ENCODE measurements at places on chromosomes 1 and 21.

DNA sequence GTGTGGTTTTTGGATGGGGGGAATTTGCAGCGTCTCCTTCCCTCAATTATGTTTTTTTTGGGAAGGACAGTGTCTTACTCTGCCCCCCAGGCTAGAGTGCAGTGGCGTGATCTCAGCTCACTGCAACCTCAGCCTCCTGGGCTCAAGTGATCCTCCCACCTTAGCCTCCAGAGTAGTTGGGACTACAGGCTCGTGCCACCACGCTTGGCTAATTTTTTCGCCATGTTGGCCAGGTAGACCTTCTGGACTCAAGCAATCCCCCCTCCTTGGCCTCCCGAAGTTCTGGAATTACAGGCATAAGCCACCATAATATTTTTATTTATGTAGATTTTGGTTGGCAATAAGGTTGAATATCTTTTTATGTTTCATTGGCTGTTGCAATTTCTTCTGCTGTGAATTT is 9.5 kb upstream of the PARP1 start:
- H3K27ac ChIP-seq = no peak overlapping the region
- H3K4me3 ChIP-seq = no peak overlapping the region
- peaks cover 46% of the 10 kb centered on the region for H3K27me3 ChIP-seq
- no peak for DNase-seq
- H3K36me3 ChIP-seq = no peaks in the 10 kb centered on the region

DNA sequence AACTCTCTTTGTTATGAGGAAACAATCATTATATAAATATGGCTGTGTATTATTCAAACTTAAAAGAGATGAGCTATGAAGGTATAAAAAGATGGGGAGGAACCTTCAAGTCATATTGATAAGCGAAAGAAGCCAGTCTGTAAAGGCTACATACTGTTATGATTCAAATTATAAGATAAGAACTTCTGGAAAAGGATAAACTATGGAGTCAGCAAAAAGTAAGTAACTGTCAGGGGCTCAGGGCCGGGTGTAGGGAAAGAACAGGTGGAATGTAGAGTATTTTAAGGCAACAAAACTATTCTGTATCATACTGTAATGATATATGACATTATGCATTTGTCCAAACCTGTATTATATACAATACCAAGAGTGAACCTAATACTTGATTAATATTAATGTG is 573.1 kb upstream of the ZRANB2 start:
- H3K27me3 ChIP-seq = no peaks in the 10 kb centered on the region
- H3K4me1 ChIP-seq = no peaks in the 10 kb centered on the region
- no peak for DNase-seq
- H3K36me3 ChIP-seq = no peaks in the 10 kb centered on the region
- H3K4me3 ChIP-seq = no peak overlapping the region

DNA sequence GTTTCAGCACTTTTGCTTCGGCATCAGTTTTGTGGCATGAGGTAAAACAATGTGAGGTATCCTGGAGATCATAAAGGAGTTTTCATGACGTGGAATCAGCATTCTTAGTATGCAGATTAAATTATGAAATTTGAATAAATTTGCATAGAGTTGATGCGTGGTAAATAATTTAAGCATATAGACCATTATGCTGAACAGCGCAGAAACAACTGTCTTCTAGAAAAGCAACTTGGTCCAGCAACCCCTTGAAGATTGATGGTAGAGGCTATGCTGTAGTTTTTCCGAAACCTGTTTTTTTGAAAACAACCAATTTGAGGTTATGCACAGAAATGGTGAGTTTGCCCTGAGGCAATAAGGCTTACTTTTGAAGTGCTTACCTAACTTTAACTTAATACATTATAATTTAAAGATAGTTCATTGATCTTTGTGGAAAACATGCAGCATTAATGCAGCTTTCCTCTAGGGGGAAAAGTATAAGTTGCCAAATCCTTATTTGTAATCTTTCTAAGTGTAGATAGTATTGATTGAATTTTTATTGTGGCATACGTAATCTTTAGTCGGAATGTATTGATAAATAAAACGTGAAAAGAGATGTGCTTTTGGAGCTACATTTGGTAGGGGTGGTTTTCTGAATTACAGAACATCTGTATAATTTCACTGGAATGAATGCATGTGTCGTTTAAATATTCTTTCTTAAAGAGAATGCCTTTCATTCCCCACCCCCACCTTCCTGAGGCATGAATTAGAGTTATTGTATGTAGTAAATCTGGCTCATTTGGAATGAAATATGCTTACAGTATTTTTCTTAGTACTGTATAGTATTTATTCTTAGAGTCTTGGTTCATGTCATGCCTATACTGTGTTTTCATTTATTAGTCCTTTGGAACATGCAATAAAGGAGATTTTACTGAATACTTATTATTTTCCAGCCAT is 3.8 kb downstream of the PRDM2 start:
- H3K4me1 ChIP-seq = peaks cover 65% of the 10 kb centered on the region
- no peak overlapping the region for H3K27ac ChIP-seq
- no peak overlapping the region for H3K4me3 ChIP-seq
- H3K36me3 ChIP-seq = peaks cover 22% of the 10 kb centered on the region

DNA sequence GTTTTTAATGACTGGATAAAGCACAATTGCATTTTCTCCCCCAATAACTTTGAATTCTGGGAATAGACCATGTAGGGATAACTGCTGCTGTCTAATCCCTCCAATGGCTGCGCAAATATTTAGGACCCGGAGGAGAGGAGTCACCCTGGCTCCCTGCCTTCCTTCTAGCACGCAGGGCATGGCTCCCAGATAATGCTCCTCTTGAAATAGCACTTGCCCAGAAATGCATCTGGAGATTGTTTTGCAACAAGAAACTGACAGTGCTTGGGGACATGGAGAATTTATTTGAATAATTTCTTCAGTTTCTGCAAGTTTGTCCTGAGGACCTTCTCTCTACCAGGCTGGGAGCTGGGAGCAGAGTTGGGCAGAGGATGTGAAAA is 83.5 kb downstream of the MAN1C1 start:
- peaks cover 45% of the 10 kb centered on the region for H3K36me3 ChIP-seq
- H3K27me3 ChIP-seq = peaks cover 19% of the 10 kb centered on the region
- no peak overlapping the region for H3K27ac ChIP-seq
- peaks cover 58% of the 10 kb centered on the region for H3K4me1 ChIP-seq
- no peak for DNase-seq
- no peak overlapping the region for H3K4me3 ChIP-seq

- no peaks in the 10 kb centered on the region for H3K4me1 ChIP-seq
- H3K27me3 ChIP-seq = peaks cover 12% of the 10 kb centered on the region
- DNase-seq = no peak
- H3K4me3 ChIP-seq = no peak overlapping the region
- H3K27ac ChIP-seq = no peak overlapping the region
Observed at GRCh38 chr1:47643306-47644211, 205.7 kb downstream of the FOXD2 start.

- H3K27me3 ChIP-seq = peaks cover 64% of the 10 kb centered on the region
- no peak overlapping the region for H3K4me3 ChIP-seq
- H3K4me1 ChIP-seq = no peaks in the 10 kb centered on the region
- DNase-seq = no peak
- H3K36me3 ChIP-seq = no peaks in the 10 kb centered on the region
Observed at GRCh38 chr1:203217668-203218067, 11.8 kb downstream of the CHIT1 start.

DNA sequence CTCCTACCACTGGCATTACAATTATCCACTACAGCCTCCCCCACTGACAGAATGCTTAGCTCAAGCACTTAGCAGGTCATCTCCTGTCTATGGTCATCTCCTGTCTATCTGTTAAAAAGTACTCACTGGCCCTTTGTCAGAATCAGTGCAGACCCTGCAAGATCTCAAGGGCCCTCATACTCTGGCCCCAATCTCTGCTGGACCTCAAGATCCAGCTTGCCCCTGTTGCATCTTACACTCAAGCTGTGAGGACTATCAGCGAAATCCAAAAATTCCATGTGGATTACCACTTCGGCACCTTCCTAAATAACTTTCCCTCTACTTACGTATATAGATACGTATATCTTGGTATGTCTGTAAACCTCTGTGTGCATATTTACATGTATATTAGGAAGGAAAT is 101.6 kb downstream of the VAV3 start:
- peaks cover 29% of the 10 kb centered on the region for H3K4me1 ChIP-seq
- DNase-seq = no peak
- H3K27me3 ChIP-seq = peaks cover 3% of the 10 kb centered on the region
- H3K4me3 ChIP-seq = no peak overlapping the region

DNA sequence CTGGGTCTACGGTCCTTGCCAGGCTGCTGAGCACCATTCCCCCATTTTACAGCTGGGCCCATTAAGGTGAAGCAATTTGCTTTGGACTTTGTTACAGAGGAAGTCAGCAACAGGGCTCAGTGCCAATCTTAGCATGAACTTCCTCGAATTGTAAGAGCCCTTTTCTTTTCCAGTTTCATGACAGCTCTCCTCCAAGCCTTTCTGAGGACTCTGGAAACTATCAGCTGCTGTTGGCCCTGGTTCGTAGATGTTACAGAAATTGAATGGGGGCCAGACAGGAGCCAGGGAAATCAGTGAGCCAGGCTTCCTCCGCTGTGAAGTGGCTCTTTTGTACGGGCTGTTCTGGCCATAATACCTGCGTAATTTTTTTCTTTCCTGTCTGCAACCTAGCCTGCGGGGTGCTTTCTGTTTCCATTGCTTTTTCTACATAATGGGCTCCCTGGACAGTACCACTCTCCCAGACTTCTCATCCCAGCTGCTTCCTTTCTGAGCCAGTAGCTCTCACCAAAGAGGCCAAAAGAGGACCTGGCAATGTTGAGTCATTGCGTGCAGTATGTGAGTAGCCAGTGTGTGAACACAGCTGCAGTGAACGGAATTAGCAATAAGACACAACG is 386.3 kb downstream of the DISC1 start:
- no peaks in the 10 kb centered on the region for H3K27me3 ChIP-seq
- H3K36me3 ChIP-seq = no peaks in the 10 kb centered on the region
- no peak for DNase-seq
- H3K4me1 ChIP-seq = no peaks in the 10 kb centered on the region
- H3K4me3 ChIP-seq = no peak overlapping the region

DNA sequence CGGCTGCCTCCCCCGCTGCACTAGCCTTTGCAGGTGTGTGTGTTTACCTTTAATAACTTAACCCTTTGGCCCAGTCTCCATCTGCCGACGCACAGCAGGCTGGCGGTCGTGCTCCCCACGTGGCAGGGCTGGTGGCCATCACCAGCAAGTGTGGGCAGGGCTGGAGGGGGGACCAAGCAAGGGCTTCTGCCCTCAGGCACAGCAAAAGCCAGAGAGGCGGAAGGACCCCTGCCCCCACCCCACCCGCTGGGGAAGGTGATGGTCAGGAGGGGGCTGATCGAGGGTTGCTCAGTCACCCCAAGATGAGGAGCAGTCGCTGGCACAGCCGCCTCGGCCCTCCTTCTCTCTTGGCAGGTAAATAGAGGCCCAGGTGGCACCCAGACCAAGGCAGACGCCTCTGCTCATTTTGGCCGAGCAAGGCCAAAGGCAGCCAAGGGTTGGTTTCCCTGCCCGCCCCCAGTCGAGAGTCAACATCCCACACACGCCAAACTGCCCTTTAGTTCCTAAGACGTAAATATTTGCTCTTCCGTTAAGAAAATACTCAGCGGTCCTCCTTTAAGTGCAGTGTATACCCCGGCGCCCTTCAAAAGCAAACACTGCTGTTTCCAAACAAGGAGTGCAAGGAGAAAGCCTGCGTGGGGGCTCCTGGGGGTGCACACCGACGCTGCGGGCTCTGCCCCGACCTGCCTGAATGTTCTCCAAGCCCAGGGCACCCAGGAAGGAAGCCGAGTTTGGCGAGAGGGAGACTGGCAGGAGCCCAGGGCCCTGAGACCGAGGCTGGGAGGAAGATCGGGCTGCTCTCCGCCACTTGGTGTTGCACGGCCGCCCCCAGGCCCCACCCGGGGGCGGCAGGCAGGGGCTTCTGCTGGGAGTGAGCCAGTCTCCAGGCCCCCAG is 82.7 kb downstream of the SIK1 start:
- H3K4me1 ChIP-seq = peaks cover 11% of the 10 kb centered on the region
- no peak overlapping the region for H3K27ac ChIP-seq
- no peaks in the 10 kb centered on the region for H3K36me3 ChIP-seq
- peaks cover 10% of the 10 kb centered on the region for H3K27me3 ChIP-seq
- no peak for DNase-seq
- H3K4me3 ChIP-seq = no peak overlapping the region

DNA sequence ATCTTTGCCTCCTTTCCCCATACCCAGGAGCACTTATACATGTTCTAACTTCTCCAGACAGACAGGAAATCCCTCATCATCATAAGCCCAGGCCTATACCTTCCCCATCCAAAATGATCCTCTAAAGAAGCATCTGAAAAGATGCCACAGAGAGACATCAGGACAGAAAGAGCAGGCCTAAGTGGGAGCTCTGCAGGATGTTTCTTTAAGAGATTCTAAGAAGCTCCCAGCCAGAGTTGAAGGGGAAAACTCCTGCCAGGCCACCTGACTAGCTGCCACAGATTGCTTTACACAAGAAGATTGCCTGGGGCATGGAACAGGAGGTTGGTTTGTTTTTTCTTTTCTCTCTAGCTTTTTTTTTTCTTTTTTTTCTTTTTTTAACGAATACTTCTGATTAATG is 275.8 kb downstream of the VAV3 start:
- no peak overlapping the region for H3K27ac ChIP-seq
- H3K4me1 ChIP-seq = no peaks in the 10 kb centered on the region
- H3K36me3 ChIP-seq = no peaks in the 10 kb centered on the region
- no peaks in the 10 kb centered on the region for H3K27me3 ChIP-seq

DNA sequence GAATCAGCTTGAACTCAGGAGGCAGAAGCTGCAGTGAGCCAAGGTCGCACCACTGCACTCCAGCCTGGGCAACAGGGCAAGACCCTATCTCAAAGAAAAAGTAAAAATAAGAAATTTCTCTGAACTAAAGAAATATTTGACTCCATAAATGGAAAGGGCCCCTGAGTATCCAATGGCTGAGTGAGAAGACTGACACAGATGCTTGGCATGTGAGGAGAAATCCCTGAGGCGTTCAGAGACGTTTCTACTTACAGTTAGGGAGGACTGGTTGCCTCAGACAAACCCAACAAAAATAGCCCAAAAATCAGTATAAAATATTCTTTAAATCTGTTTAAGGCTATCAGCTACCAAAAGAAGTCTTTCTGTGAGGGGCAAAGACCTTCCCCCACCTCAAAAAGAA is 3.0 kb upstream of the SUMO3 start:
- peaks cover 9% of the 10 kb centered on the region for H3K4me1 ChIP-seq
- H3K27ac ChIP-seq = no peak overlapping the region
- no peak for DNase-seq
- H3K27me3 ChIP-seq = peaks cover 33% of the 10 kb centered on the region
- H3K36me3 ChIP-seq = peaks cover 12% of the 10 kb centered on the region

Measured in activated naive CD4-positive, alpha-beta T cell treated with anti-CD3 and anti-CD28 coated beads, Interleukin-2, amount 10 ng/mL, durations not matched to agents 7 days and 5 days (primary cell).